ENCODE measurements at places on chromosomes 13 and 19.
A peak's percentile ranks its signal among the peaks of the same experiment; 100 is the strongest.

GRCh38 chr19:35130761-35131720 is 3.8 kb downstream of the LGI4 start:
- no peak for DNase-seq

DNA sequence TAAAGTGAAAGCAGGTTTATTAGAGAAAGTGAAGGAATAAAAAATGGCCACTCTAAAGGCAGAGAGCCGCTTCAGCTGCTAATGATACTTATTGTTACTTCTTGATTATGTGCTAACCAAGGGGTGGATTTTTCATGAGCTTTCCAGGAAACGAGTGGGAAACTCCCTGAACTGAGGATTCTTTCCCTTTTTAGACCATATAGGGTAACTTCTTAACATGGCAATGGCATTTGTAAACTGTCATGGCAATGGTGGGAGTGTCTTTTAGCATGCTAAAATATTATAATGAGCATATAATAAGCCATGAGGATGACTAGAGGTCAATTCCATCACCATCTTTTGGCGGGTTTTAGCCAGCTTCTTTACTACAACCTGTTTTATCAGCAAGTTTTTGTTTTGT is 890.0 kb downstream of the UQCRFS1 start:
- DNase-seq: no peak

- DNase-seq: no peak
Observed at GRCh38 chr19:35262101-35262761, 6.5 kb upstream of the USF2 start.

GRCh38 chr13:47121092-47121763 is 224.4 kb upstream of the HTR2A start:
- no peak for DNase-seq

- no peak for DNase-seq
Observed at GRCh38 chr19:7787141-7787540, 24.1 kb downstream of the CLEC4M start.

DNA sequence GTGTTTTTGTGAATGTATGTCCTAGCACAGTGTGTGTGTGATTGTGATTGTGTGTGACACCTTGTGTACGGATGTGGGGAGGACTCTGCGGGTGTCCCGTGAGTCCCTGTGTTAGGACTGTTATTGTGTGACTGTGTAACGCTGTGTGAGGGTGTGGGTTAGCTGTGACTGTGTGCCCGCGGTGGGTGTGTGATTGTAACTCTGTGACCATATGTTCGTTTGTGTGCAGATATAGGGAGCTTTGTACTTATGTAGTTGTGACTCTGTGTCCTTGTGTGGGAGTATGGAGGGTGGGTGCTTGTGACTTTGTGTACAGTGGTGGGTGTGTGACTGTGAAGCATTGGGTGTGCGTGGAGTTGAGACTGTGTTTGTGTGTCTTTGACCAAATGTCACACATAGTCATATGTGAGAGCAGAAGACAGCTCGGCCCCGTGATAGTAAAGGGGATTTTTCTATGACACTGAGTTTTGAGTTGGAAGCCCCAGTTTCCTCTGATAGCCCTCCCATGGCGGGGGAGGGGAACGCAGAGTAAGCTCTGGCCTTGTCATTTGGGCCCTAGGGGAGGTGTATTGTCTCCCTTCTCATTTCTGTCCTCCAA is 949 bp upstream of the ZNF260 start:
- DNase-seq: no peak

- peak; percentile 58 for DNase-seq
Observed at GRCh38 chr19:48558018-48558684, 6.2 kb downstream of the SULT2B1 start.

GRCh38 chr13:44756276-44756810 is 180.2 kb upstream of the TSC22D1 start:
- no peak for DNase-seq

DNA sequence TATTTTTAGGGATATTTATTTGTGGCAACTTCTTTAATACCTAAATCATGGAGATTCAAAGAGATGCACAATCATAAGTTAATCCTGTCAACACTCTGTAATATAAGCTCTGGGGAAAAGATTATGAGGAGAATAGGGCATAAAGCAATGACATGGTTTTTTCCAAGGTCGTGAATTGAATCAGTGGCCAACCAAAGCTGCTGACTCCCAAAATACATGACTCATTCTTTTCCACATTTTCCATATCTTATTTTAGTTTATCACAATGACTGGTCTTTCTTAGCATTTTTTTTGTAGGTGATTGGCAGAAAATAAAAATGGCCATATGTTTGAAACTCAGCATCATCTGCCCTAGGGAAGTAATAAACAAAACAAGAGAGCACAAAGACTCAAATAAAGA is 28.5 kb upstream of the RBM26 start:
- DNase-seq: no peak

DNA sequence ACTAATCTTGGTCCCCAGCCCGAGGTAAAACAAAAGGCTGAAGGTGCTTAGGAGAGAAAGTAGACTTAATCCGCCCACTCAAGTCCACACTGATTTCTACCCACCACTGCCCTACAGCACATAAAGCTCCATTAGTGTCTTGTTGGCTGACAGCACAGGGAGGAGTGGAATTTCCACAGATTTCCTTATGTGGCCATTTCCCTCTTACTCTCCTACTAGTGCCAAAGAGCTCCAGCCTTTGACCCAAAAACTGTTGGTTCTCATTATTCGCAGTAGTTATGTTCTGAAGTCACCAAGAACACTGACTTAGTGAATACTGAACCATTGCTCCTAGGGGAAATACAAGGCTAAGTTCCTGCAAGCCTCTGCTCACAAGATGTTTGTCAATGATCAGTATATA is 61.2 kb downstream of the RAB20 start:
- no peak for DNase-seq
